ENCODE measurements at places on chromosomes 5 and 9.

DNA sequence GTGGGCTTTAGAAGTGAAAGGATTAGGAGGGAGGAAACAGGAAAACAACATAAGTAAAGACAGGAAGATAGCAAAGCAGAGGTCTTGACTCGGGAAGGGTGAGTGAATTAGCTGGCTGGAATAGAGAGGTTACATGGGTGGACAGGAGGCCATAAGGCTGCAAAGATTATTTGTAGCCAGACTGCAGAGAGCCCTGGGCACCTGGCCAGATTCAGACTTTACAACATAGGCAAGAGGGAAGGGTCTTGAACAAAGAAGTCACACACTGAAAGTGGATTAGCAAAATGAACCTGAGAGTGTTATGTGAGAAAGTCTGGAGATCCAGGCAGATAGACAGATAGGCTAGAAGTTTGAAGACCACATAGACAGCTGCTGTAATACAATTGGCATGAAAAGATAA lies 29.7 kb upstream of the CER1 start:
- DNase-seq: no peak

- DNase-seq: no peak
These were observed 55.8 kb upstream of the PTCH1 start for GRCh38 chr9:95572381-95573151.

DNA sequence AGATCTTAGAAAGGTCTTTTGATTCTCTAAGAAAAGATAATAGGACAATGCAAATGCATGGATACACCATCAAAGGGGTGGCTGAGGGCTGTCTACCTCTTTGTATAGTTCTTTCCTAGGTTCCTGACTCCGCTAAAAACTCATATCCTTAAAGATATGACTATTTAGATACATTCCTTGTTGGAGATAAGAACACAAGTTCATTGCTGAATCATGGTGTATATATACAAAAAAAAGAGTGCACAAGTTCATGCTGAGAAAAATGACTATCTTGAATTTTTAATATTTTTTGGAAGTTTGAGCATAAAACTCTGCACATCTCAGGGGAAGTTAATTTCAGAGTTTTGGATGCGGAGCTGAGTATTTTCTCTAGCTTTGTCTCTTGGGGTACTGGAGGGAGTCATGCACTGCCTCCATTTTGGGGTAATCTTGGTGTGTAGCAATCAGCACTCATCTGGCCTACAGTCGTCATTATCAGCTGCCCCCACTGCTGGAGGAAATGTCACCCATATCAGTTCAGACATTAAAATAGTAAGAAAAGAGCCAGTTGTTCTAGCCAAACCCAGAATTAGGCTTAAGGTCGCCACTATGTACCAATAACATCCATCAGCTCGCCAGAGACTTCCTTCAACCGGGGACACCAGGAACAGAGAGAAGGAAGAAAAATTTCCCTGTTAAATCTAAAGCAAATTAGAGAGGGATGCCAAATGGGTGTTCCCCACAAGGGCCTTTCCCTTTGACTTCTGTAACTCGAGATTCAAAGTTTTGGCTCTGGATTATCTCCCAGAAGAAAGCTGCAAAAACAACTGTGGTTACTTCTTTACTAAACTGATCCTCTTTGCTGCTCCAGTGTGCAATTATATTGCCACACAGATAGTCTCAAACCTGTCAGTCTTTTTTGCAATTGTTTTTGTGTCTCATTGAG lies 49.0 kb downstream of the PTTG1 start:
- no peak for DNase-seq

DNA sequence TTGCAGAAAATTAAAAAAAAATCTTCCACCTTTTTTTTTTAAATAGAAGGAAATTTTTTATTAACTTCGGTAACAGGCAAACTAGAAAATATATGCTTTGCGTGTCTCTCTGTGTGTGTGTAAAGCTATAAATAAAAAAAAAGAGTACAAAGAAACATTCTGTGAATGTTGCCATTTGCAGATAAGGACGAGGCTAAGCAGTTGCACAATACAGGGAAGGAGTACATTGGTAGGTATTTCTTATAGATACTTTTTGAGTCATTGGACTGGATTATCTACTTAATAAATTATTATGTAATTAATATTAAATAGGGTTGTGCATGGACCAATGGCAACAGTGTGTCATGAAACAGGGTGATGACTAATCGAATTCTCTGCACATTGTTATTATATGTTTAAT lies 102.4 kb downstream of the CAMK4 start:
- no peak for DNase-seq

GRCh38 chr5:76086095-76086494 lies 2.9 kb downstream of the SV2C start:
- DNase-seq: no peak

GRCh38 chr9:93585695-93586094 lies 9.3 kb downstream of the PHF2 start:
- no peak for DNase-seq

- no peak for DNase-seq
These were observed 96.5 kb upstream of the CAST start for GRCh38 chr5:96565582-96566265.

DNA sequence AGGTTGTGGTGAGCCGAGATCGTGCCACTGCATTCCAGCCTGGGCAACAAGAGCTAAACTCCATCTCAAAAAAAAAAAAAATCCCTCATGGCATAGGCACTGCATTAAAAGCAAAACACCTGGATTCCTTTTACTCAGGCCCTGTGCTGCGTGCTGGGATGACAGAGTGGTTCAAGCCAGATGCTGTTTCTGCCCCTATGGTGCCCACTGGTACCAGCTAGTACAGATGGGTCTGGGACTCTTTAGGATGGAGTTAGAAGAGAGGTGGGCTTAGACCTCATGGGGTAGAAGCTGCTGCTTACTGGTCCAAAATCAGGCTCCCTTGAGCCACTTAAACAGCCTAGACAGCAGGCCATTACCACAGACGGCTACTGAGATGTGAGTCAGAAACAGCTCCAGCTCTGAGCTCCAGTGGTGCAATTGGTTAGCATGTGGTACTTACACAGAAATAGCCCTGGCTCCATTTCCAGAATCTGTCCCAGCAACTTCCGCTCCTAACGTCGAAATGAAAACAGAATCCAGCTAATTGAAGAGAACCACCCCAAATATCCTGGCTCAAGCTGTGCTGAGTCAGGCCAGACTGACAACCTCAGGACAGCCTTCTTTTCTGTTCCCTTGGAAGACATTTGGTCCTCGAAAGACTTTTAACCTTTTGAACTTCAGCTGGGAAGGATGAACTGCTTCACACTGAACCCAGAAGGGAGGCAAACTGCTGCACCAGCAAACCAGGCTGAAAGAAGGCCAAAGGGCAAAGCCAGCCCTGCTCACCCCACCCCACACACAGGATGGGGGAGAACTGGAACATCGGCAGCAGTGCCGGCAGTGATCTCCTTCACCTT lies 15.5 kb downstream of the C5orf15 start:
- no peak for DNase-seq

DNA sequence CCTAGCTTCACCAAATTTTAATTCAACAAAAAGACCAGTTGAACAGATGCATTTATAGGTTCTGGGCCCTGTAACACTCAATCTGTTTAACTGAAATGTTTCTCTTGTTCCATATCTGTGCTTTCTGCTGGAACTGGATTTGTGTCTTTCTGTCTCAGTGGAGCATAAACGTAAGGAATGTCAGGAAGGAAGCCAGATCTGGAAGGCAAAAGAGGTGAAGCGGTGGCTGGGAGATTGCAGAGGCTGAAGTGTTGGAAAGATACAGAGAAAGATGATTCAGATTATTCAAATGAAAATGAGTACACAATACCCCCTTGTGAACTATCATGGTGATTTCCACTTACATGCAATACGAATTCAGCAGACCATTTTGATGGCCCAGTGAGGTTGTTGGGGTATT lies 406.8 kb downstream of the BRINP1 start:
- DNase-seq: no peak

- no peak for DNase-seq
These were observed 22.0 kb downstream of the EXOC3 start for GRCh38 chr5:464843-465590.

DNA sequence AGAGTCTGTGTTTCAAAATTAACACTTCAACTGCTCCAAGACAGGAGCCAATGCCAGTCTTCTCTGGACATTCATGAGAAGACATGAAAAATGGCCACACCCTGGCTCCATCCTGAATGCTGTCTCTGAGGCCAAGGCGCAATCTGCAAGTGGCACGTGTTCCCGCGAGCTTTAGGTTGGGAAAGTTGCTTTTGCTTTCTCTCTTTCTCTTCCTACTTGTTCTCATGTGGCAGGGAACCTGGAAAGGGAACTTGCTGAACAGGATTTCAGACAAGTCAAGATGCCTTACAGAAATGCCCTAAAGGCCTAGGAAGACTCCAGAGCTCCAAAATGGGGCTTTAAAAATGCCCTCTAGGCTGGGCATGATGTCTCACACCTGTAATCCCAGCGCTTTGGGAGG lies 91.9 kb upstream of the OTULINL start:
- no peak for DNase-seq

- DNase-seq: no peak
These were observed 201.3 kb downstream of the CDK5RAP2 start for GRCh38 chr9:120378680-120379079.

GRCh38 chr9:92724528-92725265 lies 39.9 kb downstream of the BICD2 start:
- no peak for DNase-seq

DNA sequence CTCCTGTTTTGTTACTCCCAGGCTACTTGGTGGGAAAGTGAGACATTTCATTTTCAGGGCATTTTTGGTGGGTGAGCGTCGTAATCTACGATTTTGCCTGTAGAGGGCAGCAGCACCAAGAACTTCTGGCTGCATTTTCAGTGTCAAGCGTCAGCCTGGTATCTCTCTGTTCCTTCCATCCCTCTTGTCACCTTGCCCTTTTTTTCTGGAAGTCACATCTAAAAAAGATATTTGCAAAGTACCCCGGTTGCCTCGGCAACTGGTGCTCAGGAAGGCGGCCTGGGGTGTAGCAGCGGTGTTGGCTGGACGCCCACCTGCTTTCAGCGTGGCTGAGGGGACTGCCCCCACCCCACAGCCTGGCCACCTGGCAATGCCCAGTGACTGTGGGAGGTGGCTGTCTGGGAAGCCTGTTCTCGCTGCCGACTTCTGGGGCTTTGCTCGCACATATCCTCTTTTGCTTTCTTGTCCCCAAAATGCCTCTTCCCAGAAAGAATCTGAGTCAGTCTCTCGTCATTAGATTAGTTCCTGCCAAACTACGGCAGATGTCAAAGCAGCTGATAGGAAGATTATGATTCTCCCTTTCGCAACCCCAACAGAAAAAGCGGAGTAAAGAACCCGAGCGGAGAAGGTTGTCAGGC lies 84.5 kb downstream of the ACER2 start:
- no peak for DNase-seq

DNA sequence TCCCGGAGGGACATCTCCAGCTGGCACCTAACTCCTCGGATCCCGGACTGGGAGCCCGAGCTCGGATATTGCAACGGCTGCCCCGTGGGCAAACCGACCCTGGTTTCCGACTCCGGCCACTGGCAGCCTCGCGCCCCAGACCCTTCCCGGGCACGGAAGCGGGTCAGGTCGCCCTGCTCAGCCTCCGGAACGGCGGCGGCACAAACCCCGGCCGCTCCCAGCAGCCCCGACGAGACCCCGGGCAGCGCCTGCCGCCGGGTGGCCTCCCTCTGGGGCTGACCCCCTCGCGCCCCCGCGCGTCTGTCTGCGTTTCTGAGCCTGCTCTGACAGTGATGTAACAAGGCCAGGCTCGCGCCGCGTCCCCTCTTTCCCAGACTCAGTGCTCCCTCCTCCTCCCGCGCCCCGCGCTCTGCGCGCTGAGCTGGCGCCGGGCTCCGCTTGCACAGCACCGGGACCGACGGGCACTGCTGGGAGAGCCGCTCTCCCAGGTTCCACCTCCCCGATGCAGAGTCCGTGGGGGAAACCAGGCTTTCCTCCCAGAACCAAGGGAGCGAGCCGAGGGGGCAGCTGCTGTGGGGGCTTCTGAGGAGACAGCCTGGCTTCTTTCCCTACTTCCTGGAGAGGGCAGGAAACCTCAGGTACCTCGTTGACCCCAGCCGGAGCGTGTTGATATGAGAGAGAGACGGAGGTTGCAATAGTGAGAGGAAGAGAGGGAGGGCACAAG lies at the start of gene TMEM215:
TMEM215 (plus strand) TSS at position 373 of the 724 bp plus-strand sequence. CDS start 644 bp downstream, outside the sequence.
- no peak for DNase-seq

DNA sequence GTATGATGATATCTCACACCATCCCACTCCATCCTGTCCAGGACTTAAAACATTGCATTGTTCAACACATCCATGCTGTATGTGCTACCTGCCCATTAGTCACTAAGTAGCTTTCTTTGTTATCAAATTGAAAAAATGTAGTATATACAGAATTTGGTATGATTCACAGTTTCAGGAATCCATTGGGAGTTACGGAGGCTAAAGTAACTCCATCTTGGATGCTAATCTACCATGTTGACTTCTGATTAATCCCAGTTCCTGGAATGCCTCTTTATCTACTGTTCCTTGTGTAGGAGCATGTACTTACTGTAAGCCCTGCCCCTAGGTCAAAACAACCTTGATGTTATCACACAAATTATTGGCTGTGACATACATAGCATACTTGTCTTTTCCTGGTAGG lies 38.9 kb upstream of the FOXB2 start:
- DNase-seq: no peak

DNA sequence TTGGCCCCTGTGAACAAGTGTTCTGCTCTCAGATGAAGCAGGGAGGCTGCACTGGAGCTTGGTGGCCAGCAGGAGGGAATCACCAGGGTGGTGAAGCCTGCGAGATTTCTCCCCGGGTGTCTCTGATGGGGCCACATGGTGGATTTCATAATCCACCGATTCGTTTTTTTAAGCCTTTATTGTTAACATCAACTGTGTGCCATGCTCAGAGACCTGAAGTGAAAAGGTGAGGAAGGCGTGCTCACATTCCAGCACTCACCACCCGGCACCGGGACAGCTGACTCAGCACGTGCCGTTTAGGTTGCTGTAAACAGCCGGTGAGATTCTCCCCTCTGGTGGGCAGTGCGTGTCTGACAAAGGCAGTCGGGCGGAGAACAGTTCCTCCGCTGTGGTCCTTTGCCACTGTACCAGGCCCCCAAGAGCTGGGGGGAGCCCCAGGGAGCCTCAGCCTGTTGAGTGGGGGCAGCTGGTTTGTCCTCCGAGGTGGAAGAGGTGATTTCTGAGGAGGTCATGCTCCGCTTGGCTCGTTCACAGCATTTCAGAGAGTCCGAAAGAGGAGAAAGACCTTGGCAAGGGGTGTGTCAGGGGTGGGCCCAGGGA lies 12.7 kb upstream of the AHRR start:
- no peak for DNase-seq
